ENCODE measurements at places on chromosomes 13 and 19.
A peak's percentile ranks its signal among the peaks of the same experiment; 100 is the strongest.

GRCh38 chr13:101639711-101640110 is 187.2 kb downstream of the ITGBL1 start:
- DNase-seq: no peak

DNA sequence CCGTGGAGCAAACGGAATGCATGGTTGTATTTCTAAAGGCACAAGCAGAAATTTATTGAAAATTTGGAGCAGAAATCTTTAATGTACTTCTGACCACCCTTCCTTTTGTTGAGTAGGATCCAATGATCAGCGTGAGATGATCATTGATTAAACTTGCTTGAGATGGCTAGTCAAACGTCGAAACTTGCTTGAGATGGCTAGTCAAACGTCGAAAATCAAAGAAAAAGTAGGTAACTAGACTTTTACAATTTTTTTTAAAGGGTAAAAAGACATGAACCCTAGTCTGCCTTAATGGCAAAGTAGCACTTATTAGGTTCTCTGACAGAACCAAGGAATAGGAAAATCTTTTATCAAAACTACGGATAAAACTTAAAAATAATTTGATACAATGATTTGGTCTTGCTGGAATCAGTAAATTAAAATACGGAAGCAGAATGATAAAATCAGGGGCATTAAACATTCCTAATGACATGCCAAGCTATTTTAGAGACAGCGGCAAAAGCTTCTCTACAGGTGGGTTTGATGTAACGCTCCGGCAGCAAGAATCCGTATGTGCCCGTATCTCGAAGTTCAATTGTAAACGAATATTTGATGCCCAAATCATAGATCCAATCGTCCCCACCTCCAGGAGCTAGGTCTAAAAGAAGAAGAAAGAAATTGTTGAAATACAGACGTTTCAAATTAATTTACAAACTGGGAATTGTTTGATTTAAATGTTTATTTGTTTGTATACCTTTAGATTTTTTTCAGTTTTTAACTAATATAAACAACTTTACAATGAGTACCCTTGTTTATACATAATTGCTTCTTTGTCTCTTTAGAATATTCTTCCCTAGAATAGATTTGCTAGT is 841 bp upstream of the ZC3H13 start:
- DNase-seq: peak; percentile 10

- no peak for DNase-seq
Observed at GRCh38 chr19:49327878-49328544, 3.0 kb upstream of the SLC6A16 start.

DNA sequence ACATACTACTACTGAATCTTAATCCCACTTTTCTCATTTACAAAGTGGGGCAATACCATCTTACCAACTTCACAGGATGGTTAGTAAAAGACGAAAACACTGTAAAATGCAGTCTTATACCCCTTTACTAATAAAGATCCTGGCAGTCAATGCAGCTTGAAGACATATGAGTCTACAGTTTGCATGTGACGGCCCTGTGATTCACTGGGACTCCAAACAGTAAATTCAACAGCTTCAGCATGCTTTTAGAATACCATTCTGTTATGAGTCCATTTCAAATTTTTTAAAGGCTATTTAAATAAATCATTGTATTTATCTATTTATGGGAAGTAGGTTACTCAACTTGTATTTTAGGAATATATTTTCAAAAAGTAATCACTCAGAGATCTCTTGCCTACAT is 629.1 kb downstream of the LIG4 start:
- no peak for DNase-seq

GRCh38 chr13:40787062-40787461 is 2.3 kb upstream of the SLC25A15 start:
- no peak for DNase-seq

DNA sequence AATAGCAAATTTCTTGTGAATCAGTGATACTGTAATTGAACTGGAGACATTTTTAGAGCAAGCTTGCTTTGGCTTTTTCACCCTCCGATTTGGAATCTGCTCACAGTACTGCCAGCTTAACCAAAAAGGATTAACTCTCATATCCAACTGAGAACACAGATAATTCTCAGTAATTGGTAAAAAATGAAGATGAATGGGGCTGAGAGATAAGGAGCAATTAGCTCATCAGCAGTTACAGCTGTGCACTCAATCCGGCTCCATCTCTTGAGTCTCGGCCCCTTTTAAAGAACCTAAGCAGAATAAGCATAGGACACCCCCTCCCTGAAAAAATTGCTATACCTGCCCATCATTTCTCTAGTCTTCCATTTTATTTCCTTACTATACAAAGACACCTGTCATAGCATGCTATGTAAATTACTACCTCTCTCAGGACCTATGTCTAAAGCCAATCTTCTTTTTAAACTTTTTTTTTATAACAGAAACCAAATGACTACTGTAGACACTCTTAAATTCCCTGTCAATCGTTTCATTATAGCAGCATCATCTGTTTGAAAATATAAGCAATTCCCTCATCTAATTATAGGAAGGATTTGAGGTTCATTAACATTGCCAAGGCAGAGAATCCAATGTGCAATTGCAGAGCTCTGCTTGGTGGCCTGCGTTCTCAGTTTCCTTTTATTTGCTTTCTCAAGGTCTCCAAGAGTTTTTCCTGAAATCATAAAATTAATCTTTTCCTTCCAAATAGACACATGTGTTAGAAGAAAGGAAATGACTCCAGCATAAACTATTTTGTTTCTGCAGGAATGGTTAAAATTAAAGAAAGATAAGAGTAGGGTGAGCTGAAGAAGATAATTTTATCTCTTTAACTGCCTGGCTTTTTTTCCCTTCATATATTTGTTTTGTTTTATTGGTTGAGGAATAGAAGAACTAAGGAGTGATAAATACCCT is 242.1 kb downstream of the DACH1 start:
- peak; percentile 31 for DNase-seq

GRCh38 chr19:56829596-56829995 is 10.9 kb downstream of the PEG3 start:
- no peak for DNase-seq

DNA sequence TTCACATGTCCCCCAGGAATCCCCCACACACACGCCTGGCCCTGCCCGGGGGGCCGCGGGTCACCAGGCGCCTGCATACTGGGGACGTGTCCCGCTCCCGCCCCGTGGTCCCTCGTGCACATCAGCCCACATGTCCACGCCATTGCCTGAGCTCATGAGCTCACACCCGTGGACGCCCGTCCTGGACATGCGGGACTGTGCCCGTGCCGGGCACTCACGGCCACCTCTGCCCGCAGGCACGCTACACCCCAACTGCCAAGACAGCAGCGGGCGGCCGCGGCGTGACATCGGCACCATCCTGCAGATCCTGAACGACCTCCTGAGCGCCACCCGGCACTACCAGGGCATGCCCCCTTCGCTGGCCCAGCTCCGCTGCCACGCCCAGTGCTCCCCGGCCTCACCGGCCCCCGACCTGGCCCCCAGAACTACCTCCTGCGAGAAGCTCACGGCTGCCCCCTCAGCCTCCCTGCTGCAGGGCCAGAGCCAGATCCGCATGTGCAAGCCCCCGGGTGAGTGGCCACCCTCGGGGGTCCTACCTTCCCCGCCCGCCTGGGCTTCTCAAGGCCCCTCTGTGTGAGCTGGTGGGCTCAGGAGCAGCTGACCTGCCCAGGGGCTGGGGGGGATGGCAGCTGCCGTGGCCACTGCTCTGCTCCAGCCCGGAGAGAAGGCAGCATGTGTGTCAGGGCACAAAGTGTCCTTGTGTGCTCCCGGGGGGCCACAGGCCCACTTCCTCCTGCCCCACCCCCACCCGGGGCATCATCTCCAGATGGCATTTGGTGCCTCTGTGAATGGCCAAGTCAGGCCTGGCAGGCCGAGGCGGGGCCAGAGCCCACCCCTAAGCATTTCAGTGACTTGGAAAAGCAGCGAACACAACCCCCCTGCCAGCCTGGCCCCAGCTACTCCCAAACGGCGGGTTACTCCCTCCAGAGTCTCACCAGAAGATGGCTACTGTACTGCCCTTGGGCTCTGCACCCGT is 7.1 kb downstream of the MIDN start:
- peak; percentile 57 for DNase-seq

- DNase-seq: no peak
Observed at GRCh38 chr13:105979131-105980011, 556.1 kb downstream of the EFNB2 start.

DNA sequence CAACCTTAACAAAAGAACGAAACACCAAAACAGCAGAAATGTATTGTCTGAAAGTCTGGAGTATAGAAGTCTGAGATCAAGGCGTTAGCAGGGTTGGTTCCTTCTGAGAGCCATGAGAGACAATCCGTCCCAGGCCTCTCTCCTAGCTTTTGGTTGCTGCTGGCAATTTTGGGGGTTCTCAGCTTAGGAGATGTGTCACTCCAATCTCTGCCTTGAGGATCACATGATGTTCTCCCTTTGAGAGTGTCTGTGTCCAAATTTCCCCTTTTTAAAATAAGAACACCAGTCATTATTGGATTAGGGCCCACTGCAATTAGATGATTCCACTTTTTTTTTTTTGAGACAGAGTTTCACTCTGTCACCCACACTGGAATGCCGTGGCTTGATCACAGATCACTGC is 10.1 kb downstream of the KCNN1 start:
- no peak for DNase-seq

GRCh38 chr13:54337540-54337939 is 1308.9 kb downstream of the OLFM4 start:
- DNase-seq: no peak

DNA sequence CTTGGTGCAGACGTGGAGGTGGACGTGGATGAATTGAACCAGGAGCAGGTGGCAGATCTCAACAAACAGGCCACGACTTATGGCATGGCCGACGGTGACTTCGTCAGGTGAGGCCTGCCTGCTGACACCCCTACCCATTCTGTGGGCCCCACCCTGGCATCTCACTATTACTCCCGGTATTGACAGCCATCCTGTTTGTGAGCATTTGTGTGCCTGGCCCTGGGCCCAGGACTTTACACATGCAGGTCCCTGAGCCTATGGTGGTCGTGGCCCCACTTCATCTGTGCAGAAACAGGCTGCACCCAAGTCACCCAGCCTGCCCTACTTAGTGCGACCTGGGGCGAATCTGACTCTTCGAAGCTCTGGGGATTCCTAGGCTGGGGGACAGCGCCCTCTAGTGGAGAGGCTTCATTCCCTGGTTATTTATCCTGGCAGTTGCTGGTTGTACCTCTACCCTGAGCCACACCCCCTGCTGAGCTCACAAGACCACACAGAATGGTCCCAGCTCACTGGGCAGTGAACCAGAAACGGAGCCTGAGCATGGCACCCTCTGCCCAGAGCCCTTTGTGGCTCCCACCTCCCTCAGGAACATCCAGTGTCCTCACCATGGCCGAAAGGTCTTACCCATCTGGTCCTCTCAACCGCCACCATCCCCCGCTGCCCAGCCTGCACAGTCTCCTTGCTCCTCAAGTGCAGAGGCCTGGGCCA is 16.9 kb downstream of the ZNF296 start:
- peak; percentile 47 for DNase-seq

DNA sequence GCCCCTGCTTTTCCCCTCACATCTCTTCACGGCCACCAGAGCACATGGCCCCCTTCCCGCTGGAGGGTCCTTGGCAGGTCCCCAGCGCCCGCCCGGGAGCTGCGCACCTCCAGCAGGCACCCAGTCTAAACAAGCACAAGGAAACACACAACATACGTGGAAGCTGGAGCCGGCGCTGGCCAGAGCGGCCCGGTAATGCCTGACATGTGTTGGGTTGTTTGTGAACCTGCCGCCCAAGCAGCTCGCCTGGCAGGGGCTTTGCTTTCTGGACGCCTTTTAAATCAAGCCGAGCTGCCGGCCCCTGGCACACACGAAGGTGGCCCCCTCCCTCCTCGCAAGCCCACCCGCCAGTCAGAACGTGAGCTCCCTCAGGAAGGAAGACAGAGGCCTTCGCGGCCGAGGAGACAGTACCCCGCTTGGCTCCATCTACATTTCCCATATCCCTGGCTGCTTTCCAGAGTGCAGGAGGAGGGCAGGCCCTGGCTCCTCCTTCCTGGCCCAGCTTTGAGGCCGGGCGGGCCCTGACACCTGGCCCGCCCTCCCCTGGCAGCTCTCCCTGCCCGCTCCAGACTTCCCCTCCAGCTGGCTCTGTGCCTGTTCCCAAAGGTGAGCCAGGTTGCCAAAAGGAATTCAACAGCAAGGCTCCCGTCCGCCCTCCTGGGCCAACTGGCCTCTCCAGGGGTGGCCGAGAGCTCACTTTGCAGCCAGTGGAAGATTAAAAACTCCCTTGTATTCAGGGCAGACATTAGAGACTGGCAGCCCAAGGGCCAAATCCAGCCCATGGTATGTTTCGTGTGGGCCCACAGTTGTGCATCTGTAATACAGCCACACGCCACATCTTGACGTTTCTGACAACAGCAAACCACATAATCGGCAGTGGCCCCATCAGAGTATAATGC is 28.7 kb downstream of the COMP start:
- peak; percentile 72 for DNase-seq

DNA sequence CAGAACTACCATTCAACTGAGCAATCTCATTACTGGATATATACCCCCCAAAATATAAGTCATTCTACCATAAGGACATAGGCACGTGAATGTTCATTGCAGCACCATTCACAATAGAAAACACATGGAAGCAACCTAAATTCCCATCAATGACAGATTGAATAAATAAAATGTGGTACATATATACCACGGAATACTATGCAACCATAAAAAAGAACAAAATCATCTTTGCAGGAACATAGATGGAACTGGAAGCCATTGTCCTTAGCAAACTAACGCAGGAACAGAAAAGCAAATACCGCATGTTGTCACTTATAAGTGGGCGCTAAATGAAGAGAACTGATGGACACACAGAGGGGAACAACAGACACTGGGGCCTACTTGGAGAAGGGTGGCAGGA is 14.1 kb downstream of the RNF113B start:
- DNase-seq: no peak

DNA sequence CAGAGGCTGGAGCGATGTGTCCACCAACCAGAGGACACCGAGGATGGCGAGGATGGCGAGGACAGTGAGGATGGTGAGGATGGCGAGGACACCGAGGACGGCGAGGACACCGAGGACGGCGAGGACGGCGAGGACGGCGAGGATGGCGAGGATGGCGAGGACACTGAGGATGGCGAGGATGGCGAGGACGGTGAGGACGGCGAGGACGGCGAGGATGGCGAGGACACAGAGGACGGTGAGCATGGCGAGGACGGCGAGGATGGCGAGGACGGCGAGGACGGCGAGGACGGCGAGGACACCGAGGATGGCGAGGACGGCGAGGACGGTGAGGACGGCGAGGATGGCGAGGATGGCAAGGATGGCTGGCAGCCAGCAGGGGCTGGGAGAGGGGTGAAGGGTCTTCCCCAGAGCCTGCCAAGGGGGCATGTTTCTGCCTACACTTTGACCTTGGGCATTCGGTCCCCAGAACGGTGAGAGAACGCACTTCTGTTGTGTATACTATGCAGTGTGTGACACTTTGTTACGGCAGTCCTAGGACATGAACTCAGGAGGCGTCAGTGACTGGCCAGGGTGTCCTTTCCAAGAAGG is 44.4 kb upstream of the ATP11A start:
- no peak for DNase-seq
